ENCODE measurements at places on chromosomes 12 and 14. TPM values are rescaled to one million over a fixed set of nuclear protein-coding genes. Genes with fewer than 3 reads are reported as not detected.

- H3K27ac ChIP-seq: no peak overlapping the region
- peaks cover 4% of the 10 kb centered on the region for H3K27me3 ChIP-seq
- no peak overlapping the region for H3K4me3 ChIP-seq
- DNase-seq: no peak
Measured at GRCh38 chr12:94099632-94100031, 48.7 kb upstream of the PLXNC1 start.

- peaks cover 81% of the 10 kb centered on the region for H3K36me3 ChIP-seq
- H3K4me1 ChIP-seq: peaks cover 81% of the 10 kb centered on the region
- H3K27ac ChIP-seq: peak overlapping the region; percentile 99
- DNase-seq: peak; percentile 84
Measured at GRCh38 chr12:47882781-47883546, 21.8 kb downstream of the VDR start.

DNA sequence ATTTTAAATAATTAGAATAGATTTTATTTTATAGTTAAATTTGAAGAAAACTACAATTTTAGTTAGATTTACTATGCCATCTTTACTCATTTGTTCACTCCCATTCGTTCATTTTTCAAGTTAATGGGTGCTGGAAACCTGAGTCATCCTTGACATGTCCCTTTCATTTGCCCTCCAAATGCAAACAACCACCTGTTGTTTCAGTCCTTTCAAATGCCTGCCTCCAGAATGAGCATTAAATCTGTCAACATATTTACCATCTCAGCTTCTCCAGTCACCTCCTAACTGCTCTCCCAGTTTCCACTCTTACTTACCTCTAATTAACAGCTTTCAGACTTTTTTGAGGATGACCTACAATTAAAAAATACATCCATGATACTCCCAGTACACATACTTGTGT lies 375.5 kb downstream of the RAD51B start:
- no peak overlapping the region for H3K27ac ChIP-seq
- H3K36me3 ChIP-seq: peaks cover 2% of the 10 kb centered on the region
- no peak for DNase-seq
- H3K4me3 ChIP-seq: no peak overlapping the region
- no peaks in the 10 kb centered on the region for H3K27me3 ChIP-seq
- peaks cover 10% of the 10 kb centered on the region for H3K4me1 ChIP-seq

DNA sequence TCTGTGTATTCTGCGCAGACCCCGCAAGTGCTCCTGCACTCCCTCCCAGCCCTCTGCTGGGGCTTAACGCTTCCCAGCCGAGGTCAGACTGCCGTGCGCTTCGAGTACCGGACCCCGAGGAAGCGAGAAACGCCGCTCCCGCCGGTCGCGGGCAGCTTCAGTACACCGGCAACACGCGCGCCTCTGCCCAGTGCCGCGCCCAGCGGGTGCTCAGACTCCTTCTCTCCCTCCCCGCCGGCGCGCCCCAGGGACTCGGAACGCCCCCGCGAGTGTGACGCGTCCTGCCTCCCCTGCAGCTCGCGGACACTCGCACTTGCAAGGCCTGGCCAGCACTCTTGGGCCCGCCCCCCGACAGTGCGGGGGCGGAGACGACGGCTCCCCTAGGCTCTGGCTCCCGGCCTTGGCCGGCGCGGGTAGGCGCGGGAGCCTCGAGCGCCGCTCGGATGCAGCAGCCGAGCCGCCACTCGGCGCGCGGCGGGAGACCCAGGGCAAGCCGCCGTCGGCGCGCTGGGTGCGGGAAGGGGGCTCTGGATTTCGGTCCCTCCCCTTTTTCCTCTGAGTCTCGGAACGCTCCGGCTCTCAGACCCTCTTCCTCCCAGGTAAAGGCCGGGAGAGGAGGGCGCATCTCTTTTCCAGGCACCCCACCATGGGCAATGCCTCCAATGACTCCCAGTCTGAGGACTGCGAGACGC lies at the start of gene PTGER2:
Gene PTGER2, plus strand, starts transcription at position 410 of the 692 bp plus-strand sequence. Its CDS starts 237 bp downstream, at position 647.
- H3K4me3 ChIP-seq: peak within 1 kb of the TSS; percentile 99
- H3K27ac ChIP-seq: peak within 1 kb of the TSS; percentile 99
- peaks cover 77% of the 10 kb centered on the region for H3K36me3 ChIP-seq
- H3K27me3 ChIP-seq: no peaks in the 10 kb centered on the region
- DNase-seq: peak; percentile 97

GRCh38 chr14:56854325-56854724 lies 44.0 kb upstream of the OTX2 start:
- no peaks in the 10 kb centered on the region for H3K4me1 ChIP-seq
- no peak overlapping the region for H3K4me3 ChIP-seq
- DNase-seq: no peak
- no peak overlapping the region for H3K27ac ChIP-seq

GRCh38 chr12:54430471-54431069 lies 11.5 kb upstream of the ITGA5 start:
- H3K27ac ChIP-seq: no peak overlapping the region
- H3K36me3 ChIP-seq: no peaks in the 10 kb centered on the region
- H3K4me1 ChIP-seq: peaks cover 44% of the 10 kb centered on the region
- no peak overlapping the region for H3K4me3 ChIP-seq
- no peak for DNase-seq

DNA sequence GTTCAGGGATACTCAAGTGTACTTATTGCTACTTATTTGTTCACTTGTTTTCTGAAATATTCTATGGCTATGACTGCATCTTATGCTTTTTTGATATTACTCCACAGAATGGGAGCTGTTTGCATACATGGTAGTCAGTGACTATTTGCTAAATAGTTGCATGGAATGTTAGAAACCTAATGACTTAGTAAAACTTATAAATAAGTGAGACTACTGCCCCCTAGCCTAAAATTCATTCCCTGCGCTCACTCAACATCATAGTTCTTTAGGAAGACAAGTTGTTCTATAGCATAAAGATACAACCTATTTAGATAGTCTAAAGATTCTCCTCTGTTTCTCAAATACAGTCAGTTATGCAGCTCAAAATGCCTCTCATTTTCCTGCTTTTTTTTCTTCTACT lies 305.5 kb downstream of the CEP128 start:
- no peaks in the 10 kb centered on the region for H3K36me3 ChIP-seq
- no peak overlapping the region for H3K4me3 ChIP-seq
- peaks cover 2% of the 10 kb centered on the region for H3K27me3 ChIP-seq
- no peaks in the 10 kb centered on the region for H3K4me1 ChIP-seq
- DNase-seq: no peak

DNA sequence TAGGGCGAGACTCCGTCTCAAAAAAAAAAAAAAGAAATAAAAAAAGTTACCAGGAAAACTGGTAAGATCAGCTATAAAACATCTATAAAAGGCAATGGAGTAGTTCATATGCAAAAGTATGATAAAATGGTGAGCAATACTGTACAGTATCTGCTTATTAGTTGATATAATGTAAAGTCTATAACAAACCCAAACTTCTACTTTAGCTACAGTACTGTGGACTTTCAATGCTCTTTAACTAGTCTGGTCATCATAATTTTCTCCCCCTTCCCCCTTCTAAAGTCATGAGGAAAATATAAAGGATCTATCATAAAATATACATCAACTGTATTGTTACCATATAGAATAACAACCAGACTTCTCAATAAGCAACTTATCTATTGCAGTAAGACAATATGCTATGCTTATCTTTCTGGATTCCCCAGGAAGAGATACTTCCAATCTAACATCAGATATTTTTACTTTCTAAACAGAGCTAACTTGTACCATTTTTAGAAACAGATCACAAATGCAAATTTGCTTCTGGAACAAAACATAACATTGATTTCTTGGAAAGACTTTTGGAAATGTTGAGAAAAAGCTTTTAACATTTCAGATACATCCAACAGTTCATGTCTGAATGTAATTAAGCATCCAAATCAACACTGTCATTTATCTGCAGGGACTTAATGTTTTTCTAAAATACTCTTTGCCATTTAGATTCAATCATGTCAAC lies 43.8 kb downstream of the MDM2 start:
- H3K4me1 ChIP-seq: peaks cover 4% of the 10 kb centered on the region
- H3K27ac ChIP-seq: no peak overlapping the region
- H3K36me3 ChIP-seq: peaks cover 20% of the 10 kb centered on the region
- DNase-seq: peak; percentile 1
- no peak overlapping the region for H3K4me3 ChIP-seq
- H3K27me3 ChIP-seq: no peaks in the 10 kb centered on the region

DNA sequence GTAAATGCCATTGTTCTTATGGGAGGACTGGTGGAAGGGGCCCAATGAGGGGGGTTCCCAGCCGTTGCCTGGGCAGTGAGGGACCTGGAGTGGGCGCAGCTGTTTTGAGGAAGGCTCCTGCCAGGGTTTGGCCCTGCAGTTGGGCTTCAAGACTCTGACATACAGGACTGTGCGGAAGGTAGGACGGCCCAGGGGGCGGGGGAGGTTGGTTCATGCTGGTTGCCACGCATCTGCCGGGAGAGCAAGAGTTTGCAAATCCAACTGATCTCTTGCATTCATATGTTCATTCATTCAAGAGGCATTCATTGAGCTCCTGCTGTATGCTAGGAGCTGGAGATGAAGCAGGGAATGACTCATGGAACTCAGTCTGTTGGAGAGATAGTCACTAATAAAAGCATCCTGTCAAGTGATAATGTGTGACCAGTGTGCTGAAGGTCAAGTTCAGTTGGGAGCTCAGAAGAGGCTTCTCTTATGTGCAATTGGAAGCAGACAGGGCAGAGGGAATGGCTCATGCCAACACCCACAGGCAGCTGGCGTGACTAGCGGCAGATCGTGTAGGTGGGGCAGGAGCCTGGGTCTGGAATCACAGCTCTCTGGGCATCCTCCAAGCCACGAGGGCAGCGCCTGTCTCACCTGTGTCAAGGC lies 7.8 kb downstream of the SH2B3 start:
- peaks cover 36% of the 10 kb centered on the region for H3K36me3 ChIP-seq
- H3K4me3 ChIP-seq: no peak overlapping the region

DNA sequence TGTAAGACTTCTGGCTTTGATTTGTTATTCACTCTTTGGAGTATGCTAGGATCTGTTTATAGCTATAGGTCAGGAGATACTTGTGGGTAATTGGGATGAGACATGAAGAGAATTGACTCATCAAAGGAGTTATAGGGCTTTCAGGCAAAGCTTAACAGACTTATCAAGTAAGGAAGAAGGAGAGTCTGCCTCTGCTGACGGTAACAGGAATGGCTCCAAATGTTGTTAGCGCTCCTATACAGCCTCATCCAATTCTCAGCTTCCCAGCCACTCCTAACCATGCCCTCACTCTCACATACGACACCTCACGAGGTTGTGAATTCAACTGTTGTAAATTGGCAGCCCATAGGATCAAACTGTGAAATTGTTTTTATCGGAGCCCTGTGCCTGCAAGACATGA lies 140.5 kb downstream of the KCNA5 start:
- no peak overlapping the region for H3K27ac ChIP-seq
- DNase-seq: no peak
- H3K4me3 ChIP-seq: no peak overlapping the region
- H3K36me3 ChIP-seq: no peaks in the 10 kb centered on the region

- DNase-seq: no peak
- H3K27me3 ChIP-seq: no peaks in the 10 kb centered on the region
- H3K4me3 ChIP-seq: no peak overlapping the region
- no peak overlapping the region for H3K27ac ChIP-seq
Measured at GRCh38 chr14:81837304-81837703, 303.7 kb upstream of the SEL1L start.

LHX5 gene
- not detected for total RNA-seq

MSI1 gene
- total RNA-seq: 0.79 TPM

KRT78 gene
- not detected for total RNA-seq

MAX gene
- 128 TPM for total RNA-seq

BATF gene
- 175 TPM for total RNA-seq
